Stimulated activated CD4-positive, alpha-beta T cell treated with anti-CD3 and anti-CD28 coated beads, Interleukin-12 subunit alpha, Interleukin-12 subunit beta, amount 100 ng/mL, for 24 hours (primary cell): ENCODE measurements at places on chromosomes 4 and X.

DNA sequence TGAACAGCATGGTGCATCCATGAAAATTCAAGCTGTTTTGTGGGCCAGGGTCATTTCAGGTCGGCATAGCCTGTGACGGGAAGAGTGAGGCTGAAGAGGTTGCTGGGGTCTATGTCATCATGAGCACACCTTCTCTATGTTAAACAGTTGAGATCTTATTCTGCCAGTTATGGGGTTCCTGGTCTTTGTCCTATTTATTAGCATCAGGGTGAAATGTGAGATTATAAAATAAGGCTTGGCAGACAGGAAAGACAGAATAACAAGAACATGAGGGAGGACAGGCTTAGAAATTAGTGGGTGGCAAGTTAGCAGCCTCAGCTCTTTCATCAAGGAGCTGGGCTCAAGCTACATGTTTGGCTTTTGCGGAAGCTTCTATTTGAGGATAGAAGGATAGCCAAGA, 51.7 kb upstream of the CLNK start:
- DNase-seq: no peak

- DNase-seq: no peak
Observed at GRCh38 chrX:44096666-44097065, 123.5 kb upstream of the NDP start.

- no peak for DNase-seq
Observed at GRCh38 chr4:70712604-70713452, 8.9 kb upstream of the RUFY3 start.

DNA sequence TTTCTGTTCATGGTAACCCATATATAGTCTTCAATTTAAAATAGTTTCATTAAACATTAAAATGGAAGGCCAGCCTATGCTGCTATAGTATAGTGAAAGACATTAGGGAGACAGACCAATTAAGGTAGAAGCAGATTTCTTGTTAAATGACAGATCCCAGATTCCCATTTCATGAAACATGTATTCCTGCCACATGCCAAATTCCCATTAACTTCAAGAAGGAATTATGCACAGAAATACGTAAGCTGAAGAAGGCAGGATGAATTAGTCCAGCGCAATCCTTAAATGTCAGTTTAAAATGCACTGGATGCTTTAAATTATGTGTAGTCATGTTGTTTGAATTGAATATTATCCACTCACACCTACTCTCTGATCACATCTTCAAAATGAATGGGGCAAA, 424.9 kb downstream of the SH2D1A start:
- no peak for DNase-seq

DNA sequence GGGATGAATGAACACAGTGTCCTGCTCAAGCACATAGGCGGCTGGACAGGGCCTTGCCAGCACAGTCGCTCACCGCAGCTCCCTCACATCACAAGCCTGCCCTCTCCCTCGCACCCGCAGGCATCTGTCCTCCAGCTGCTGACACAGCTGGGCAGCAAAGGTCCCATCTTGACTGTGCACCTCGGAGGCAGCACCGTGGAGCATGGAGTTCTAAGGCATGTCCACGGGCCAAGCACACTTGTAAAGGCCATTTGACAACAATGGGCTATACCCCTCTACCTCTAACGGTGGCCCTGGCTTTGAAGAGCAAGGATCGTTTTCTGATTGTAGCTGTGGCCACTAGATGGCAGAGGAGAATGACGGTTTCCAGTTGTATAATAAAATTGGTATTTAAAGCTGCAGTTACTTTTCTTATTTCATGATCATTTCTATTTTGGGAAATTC, 53.8 kb downstream of the APLN start:
- DNase-seq: no peak

- no peak for DNase-seq
Observed at GRCh38 chr4:89111833-89112563, 665 bp downstream of the TIGD2 start.

DNA sequence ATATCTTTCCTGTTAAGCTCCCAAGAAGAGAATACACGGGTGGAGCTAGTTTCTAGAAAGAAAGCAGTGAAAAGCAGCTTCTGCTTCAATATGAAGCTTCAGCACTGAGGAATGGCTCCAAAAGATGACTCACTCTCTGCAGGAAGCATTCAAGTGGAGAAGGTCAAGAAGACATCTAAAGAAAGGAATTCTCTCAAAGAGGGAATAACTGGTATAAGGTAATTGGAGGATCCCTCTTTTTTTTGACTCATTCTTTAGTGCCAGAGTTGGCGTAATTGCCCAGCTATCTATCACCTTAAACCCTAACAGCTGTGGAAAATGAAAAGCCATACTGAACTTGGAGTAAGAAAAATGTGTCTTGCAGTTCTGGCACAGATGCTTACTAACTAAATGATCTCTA, 3.5 kb downstream of the EDA2R start:
- no peak for DNase-seq

DNA sequence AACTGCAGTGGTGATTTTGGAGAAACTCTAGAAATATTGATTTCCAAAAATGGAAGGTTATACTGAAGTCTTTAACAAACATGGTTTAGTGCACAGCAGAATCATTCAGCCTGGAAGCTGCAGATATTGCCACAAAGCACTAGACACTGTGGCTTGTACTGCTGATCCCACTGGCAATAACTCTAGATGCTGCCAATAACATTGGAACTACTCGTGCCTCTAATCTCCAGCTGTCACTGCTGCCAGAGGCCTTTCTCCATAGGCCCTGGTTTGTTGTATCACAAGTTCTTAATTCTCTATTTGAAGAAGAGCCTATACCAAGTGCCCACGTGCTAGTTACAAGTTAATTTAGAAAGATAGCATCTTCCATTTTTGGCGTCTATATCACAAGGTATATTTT, 19.3 kb downstream of the DMP1 start:
- no peak for DNase-seq

DNA sequence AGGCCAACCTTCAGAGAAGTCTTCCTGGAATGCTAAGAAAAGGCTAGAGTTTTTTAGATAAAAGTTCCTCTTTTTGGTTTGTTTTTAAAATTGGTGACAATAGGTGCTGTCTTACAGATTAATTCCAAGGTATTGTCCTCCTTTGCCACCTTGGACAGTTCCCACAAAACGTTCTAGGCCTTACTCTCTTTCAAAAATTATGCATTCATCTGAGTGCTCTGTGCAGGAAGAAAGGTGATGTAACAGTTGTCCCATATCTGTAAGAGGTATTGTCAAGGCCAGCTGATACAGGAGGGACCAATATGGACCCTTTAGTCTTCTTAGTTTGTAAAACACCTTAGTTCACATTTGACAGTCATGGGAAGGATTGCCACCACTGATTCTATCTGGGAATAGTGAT, 15.9 kb upstream of the CXCL5 start:
- DNase-seq: no peak

DNA sequence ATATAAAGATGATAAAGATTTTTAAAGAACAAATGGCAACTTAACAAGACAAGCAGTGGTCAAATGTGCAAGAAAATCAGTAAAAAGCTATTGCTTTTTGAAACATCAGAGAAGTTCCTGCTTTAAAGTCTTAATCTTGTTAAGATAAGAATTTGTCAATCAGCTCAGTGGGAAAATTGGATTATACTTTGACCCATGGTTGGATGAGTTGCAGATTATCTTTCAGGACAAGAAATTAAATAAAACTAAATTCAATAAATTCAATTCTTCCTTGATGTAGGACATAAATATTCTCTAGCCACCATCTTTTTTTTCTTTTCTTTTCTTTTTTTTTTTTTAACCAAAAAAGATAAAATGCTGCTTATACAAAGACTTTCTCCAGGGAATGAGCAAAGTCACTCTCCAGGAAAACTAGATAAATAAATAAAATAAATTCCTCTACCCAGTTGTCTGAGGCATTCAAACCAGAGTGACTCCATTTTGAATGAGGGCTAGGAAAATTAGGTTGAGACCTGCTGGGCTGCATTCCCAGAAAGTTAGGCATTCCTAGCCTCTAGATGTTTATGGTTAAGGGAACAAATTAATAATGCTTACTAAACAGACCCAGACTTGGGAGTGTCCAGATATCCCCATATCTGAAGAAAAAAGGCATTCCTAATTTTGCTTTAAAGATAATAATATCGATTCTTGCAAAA, 211.2 kb downstream of the SNCA start:
- no peak for DNase-seq
